Stimulated activated memory B cell treated with anti-CD40 and anti-IgM and Interleukin-4, amounts not matched to agents 10 μg/mL and 1 μg/mL and 100 μg/mL, for 72 hours (primary cell): ENCODE measurements at places on chromosomes 12 and 14.
A peak's percentile ranks its signal among the peaks of the same experiment; 100 is the strongest.

- no peak for ATAC-seq
Measured at GRCh38 chr12:86663173-86663572, 407.0 kb upstream of the MGAT4C start.

DNA sequence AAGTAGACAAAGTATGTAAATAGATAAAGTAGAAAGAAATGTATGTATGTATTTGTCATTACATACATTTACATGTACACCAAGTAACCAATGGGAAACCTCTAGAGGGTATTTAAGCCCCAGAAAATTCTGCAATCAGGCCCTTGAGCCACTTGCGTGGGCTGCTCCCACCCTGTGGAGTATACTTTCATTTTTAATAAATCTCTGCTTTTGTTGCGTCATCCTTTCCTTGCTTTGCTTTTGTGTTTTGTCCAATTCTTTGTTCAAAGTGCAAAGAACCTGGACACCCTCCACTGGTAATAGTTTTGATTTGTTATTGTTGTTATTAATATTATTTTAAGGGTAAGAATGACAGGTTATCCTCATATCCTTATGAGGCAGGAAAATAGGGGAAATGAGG, 21.8 kb downstream of the CAPS2 start:
- no peak for ATAC-seq

DNA sequence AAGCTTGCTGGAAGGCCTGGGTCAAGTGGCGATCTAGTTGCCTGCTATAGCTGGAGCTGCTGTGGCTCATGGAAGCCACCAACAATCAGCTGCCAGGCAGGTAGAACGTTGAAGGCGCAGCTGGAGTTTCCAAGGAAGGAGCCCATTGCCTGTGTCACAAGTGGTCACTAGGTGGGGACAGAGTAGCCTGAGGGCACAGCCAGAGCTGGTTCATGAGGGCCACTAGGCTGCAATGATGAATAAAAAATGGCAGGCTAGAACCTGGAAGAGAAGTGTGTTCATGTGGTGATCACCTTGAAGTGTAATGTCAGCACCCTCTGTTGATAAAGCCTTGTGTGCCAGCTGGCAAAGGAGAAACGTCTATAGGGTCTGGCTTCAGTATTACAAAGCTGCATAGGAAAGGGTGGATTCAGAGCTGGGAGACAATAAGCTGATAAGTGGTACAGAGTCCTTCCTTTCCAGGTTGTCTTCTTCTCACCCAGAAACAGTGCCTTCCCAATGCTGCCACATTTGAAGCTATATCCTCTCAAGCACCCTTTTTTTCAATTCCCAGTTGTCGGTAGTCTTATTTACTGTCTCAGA, 165.8 kb downstream of the EMP1 start:
- ATAC-seq = peak; percentile 86

- ATAC-seq = no peak
Measured at GRCh38 chr12:120247621-120248030, 17.9 kb downstream of the PXN start.

GRCh38 chr14:59439256-59439965, 25.8 kb downstream of the GPR135 start:
- no peak for ATAC-seq

DNA sequence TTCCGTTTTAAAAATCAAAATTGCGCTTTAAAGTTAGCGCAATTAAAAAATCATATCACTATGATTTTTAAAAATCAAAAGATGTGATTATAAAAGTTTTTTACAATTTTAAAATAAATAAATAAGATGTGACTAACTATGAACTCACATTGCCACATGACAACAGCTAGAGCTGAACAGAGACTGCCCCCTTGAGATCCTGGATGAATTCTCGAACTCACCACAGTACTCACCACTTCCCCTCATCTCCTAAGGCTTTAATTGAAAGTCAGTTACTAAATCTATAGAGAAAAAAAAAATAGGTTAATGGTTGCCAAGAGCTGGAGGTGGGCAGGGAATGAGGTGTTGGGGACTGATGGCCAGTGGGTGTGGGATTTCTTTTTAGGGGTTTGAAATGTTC, 384.2 kb downstream of the ZFP36L1 start:
- ATAC-seq = peak; percentile 75

DNA sequence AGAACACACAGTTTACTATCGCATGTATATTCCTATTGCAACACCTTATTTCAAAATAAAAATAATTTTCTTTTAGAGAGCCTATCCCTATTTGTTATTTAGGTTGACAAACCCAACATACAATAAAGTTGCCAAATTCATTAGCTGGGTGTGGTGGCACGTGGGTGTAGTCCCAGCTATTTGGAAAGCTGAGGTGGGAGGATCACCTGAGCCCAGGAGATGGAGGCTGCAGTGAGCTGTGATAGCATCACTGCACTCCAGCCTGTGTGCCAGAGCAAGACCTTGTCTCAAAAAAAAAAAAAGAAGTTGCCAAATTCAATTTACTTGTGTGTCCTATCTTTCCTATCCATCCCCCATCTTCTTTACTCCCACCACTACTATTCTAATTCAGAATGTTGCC, 23.9 kb downstream of the DENND5B start:
- no peak for ATAC-seq

DNA sequence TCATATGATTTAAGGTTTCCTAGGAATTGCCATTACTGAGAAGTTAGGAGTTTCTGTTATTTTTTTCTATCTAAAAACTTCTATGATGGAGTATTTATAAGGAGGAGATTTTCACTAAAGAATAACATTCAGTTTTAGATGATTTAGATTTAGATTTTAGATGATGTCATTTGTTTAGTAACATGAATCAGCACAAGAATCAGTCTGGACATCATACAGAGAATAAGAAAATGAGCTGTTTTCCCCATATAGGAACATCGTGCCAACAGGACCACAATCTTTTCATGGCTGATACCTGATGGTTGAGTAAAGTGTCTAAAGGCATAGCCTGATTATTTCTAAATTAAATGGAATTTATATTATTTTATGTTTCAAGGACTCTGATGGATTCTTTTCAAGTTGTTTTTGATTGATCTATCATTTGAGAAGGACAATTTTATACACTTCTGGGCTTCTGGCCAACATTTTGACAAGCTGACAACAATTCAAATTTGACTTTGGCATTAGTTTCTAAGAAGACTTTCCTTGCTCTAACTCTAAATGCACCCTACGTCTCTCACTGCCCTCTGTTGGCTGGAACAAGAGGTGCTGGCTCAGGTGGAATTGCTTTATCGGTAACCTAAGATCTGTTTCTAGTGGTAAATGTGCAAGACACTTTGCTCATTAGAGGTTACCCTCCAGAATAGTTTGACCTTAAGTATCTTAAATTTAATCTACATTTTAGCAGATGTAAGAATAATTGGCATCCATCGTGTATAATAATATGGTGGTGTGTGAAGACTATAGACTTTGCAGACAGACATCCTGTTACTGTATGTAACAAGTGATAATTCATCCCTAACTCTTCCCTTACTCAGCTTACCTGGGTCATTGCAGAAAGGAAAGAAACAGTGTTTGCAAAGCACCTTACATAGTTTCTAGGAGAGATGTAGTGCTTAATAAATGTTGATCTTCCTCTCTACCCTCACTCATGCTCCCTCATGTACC, 42.8 kb upstream of the CPSF6 start:
- ATAC-seq = no peak

- no peak for ATAC-seq
Measured at GRCh38 chr14:60679566-60680258, 30.4 kb upstream of the SIX1 start.

GRCh38 chr12:116423094-116423493, 136.1 kb upstream of the MAP1LC3B2 start:
- no peak for ATAC-seq

DNA sequence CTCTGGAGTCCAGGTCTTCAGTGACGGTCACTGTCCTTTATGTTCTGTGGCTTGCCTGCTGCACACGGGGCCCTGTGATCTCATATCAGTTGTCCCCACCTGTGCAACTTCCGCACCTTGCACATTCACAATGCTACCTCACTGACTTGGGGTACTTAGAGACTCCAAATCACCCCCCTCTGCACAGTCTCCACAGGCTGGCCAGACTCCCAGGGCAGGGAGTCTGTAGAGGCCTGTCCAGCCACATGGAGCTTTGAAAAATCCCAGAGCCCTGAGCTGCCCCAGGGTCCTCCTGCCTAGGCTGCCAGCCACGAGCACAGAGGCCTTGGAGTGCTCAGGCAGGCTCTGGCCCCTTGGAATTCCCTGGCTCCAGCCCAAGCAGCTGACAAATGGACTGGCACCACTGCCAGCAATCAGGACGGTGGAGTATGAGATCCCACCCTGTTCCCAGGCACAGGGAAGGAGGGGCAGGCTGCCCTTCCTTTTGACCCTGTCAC, 26.4 kb downstream of the CMKLR1 start:
- ATAC-seq = no peak

DNA sequence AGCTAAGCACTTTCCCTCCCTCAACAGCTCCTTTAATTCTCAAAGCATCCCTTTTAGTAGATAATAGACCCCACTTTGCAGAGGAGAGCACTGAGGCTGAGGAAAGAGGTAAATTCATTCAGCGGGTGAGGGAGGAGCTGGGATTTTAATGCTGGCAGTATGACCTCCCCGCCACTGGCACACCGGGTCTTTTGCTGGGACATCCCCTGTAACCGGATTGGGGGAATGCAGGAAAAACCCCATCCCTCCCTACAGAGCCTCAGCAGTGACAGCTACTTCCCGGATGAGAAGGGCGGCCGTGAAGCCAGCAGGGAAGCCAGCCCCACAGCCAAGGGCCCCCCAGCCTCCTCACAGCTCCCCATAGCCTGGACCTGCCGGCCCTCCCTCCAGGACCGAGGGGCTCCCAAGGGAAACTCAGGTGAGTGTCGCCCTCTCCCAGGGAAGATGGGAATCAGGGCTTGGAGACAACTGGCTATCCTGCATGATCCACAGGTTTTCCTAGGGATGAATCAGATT, 12.1 kb downstream of the ZBTB39 start:
- no peak for ATAC-seq

DNA sequence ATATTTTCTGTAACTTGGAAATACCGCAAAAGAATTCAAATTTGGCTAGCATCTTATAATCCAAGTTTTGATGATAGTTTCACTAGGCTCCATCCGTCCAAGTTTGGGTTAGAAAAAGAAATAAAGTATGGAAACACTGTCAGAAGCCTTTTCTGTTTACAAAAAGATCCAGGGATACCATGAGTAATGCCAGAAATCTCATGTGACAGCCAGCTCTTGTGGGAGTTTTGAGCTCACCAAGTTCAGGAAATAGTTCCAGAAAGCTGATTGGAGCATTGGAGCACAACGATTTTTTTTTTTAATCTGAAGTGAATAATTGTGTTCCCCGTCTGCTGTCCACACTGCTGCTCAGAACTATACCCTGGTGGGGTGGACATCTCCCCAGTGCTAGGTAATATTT, 229.7 kb upstream of the NPAS3 start:
- no peak for ATAC-seq

- no peak for ATAC-seq
Measured at GRCh38 chr14:64918216-64918615, 4.0 kb downstream of the CHURC1 start.

GRCh38 chr14:29102996-29103395, 336.4 kb downstream of the FOXG1 start:
- no peak for ATAC-seq

- no peak for ATAC-seq
Measured at GRCh38 chr14:70077720-70078119, 111.0 kb downstream of the SLC8A3 start.

GRCh38 chr14:34218881-34219280, 243.2 kb downstream of the SPTSSA start:
- ATAC-seq = no peak

DNA sequence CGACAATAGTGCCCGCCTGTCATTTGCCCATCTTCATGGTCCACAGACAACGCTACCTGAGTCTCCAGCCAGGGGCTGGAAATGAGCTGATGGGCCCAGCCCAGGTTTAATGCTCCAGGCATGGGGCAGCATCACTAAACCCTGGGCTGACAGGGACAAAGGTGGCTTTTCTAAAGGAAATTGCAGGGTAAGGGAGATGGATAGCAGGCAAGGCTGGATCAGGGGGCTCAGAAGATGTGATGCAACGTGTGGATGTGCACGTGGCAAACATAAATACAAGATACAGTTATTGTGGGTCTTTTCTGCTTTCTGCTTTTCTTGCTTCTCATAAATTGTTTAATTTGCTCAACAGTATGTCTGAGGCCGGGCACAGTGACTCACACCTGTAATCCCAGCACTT, 3.7 kb upstream of the MMP17 start:
- no peak for ATAC-seq

GRCh38 chr12:114221136-114221833, 184.7 kb downstream of the TBX5 start:
- no peak for ATAC-seq

DNA sequence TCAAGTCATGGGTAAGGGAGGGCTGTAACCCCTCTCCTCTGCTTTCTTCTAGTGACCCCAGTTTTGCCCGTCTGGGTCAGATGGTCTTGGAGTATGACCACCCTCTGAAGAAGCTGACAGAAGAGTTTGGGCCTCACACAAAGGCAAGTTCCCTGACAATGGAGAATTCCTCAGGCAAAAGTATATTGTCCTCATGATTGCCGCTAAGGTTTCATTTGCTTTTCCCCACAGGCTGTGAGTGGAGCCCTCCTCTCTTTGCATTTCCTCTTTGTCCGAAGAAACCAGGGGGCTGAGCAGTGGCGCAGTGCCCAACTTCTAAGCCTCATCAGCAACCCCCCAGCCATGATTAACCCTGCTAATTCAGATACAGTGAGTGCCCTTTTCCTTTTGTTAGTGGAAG, 12.1 kb downstream of the NCKAP1L start:
- no peak for ATAC-seq

GRCh38 chr12:115964626-115965025, 312.9 kb downstream of the MED13L start:
- ATAC-seq = no peak

- ATAC-seq = no peak
Measured at GRCh38 chr14:61887628-61888027, 125.4 kb downstream of the SNAPC1 start.

GRCh38 chr12:51326698-51327439, 2.9 kb upstream of the BIN2 start:
- ATAC-seq = peak; percentile 66

GRCh38 chr14:94921882-94922585, 152.1 kb upstream of the GSC start:
- ATAC-seq = no peak

DNA sequence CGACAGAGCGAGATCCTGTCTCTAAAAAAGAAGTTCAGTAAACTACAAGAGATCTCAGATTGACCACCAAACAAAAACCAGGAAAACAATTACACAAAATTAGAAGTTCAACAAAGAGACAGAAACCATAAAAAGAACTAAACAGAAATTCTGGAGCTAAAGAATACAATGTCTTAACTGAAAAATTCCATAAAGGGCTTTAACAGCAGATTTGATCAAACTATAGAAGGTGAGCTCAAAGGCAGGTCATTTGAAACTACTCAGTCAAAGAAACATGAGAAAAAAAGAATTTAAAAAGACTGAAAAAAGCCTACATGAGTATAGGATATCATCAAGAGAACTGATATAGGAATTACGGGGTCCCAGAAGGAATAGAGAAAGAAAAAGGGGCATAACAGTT, 71.2 kb downstream of the ITPR2 start:
- no peak for ATAC-seq

DNA sequence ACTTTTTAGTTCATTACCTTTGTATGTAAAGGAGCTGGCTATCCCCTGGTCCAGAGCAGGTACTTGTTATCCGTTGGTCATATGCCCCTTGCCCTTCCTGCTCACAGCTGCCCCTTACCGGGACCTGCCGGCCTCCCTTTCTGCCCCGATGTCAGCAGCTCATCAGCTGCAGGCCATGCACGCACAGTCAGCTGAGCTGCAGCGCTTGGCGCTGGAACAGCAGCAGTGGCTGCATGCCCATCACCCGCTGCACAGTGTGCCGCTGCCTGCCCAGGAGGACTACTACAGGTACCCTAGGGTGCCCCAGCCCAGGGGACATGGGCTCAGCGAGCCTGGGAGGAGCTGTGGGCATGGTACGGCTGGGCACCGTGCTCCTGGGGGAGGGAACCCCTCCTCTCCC, 2.3 kb upstream of the RNU7-1 start:
- ATAC-seq = no peak
